Hippocampal formation (tissue), 2 donors: ENCODE measurements at places on chromosomes 16 and 17.

DNA sequence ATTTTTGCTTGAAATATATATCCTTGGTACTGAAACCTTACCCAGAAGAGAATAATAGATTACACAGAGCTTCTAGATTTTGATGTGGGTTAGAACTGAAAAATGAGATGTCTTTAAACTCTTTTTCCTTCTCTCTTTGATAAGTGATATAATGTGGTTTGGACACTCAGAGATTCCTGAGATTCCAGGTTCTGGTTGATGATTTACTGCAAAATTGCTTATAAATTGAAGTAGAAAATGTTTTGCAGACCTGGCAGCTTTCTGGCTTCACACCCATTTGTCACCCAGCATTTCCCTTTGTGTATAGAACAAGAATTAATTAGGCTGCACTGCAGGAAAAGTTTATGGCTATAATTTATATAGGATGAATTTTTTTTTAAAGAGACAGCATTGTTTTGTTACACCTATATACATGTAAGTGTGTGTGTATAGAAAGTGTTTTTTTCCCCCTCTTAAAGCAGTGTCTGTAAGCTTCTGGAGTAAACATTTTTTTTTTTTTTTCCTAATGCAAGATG, 23.5 kb downstream of the AATF start:
- DNase-seq, result no peak

GRCh38 chr16:67302970-67303369, 23.6 kb downstream of the KCTD19 start:
- no peak for DNase-seq

GRCh38 chr17:68432086-68432864, 25.0 kb downstream of the WIPI1 start:
- DNase-seq, result no peak

DNA sequence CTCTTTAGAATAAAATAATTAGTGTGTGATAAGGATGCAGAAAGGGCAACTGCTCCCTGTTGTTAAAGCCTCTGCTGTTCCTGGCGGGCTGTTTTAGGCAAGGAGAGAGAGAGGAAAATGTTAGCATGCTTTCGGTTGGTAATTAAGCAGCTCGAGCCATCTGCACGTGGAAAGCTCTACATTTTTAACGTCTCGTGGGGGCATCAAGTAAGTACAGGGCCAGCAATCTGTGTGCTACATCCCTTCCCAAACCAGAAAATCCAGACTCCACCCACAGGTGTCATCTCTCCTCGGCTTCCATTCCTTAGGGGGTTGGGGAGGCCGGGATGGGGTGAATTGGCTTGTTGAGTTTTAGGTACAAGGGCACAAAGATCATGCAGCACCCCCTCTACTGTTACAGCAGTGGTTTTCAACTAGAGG, 62.4 kb upstream of the MARCHF10 start:
- DNase-seq, result no peak

DNA sequence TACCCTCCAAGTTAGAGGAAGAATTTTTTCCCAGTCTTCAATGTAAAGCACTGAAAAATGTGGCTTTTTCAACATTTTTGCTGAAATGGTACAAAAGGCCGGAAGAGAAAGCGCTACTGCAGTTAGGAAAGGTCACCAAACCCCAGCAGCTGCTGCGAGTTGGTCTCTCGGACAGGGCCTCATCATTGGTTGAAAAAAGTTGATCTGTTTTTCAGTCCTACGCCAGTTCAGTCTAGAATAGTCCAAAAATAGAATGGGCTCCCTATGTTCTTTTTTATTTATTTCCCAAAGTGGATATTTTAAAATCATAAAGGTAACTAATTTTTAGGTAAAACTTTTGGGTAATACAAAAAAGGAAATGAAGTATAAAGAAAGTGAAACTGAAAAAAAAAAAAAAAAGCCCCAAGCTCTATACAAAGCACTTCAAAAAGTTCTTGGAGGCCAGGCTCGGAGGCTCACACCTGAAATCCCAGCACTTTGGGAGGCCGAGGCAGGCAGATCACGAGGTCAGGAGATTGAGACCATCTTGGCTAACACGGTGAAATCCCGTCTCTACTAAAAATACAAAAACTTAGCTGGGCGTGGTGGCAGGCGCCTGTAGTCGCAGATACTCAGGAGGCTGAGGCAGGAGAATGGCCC, 17.4 kb downstream of the ADAP2 start:
- DNase-seq, result no peak

DNA sequence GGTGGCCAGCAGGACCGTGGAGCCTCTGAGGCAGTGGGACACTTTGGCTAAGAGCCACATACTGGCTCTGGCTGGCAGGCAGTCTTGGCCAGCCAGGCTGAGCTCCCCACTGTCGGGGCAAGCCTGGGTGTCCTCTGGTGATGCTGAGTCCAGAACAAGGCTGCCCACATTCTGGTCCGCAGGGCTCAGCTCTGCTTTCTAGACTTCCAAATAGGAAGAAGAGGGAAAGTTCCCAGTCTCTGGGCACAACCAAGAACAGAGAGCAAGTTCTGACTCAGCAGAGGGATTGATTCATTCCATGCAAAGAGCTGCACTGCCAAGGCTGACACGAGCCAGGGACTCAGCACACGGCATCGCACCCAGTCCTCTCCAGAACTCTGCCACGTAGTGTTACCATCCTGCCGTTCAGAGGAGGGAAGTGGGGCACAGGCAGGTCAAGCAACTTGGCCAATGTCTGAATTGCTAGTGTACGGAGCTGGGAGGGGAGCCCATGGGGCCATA, 58.9 kb downstream of the NOS2 start:
- no peak for DNase-seq

DNA sequence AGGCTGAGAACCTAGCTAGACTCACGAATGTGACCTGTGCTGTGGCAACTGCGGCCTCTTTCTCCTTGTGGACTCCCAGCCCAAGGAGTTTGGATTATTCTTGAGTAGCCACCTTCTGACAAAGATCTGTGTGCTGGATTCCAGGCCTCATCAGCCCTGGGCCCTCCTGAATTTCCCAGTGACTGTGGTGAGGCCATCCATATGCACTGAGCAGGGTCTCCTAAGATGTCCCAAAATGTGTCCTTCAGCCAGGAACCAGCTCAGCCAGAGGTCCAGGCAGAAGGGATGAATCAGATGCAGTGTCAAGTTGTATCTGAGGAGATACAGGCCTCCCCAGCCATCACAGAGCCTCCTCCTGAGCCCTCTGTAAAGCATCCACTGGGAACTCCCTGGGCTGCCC, 124.5 kb downstream of the CCDC182 start:
- DNase-seq, result no peak

- no peak for DNase-seq
Measured at GRCh38 chr16:3388325-3388724, 12.5 kb downstream of the ZSCAN32 start.

- DNase-seq, result no peak
Measured at GRCh38 chr17:82483204-82483660, 24.7 kb downstream of the NARF start.

- DNase-seq, result no peak
Measured at GRCh38 chr17:39677542-39678339, 9.5 kb downstream of the PNMT start.

DNA sequence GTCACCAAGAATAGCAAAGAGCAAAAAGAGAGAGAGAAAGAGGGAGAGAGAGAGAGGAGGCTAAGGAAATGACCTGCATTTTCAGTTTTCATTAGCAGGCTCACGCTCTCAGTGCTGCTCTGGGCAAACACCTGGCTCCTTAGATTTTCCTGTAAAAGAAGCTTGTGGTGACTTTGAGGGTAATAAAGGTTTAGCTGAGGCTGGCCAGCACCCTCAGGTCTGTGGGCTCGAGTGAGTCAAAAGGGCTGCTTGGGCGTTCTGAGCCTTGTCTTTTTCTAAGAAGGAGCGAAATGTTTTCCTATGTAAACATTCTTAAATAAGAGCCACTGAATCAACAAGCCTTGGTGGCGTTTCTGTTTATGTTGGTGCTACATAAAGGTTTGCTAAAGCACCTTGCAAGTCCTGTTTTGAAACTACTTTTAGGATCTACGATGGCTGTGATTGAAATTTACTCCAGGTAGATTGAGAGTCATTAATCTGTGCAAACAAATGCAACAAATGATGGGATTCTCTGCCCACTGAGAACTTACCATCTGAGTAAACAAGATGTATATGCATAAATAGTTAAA, 38.8 kb downstream of the SHISA6 start:
- DNase-seq, result no peak

DNA sequence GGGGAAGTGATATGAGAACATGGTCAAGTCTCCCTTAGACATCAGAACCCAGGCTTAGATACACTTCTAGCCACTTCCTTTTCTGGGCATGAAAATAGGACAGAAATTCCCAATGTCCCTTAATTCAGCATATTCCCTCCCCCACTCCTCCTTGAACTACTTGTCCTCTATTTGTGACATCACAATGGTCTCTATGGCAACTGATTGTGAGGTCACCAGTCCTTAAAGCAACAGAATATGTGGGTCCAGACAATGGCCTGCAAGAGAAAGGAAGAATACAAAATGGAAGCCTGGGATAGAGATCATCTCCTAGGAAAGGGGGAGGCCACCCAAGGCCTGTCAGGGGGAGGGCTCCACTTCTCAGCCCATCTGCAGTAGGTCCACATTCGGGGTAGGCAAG, 6.7 kb upstream of the SEZ6 start:
- DNase-seq, result no peak

DNA sequence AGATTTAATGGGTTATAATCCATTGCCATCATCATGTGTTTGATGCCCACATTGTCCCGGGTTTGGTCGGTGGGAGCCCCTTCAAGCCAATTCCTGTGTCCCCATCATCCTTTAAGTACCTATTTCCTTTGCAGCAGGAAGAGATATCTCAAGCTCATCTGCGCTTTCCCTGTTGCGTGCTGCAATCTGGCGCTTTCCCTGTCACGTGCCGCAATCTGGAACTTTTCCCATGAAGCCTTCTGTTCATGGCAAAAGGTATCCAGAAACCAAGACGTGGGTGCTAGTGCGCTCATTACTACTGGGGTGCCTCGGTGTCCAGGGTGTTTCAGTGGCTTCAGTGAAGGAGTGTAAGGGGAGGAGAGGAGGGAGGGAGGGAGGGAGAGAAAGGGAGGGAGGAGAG, 174.6 kb upstream of the ZNF469 start:
- no peak for DNase-seq

GRCh38 chr17:66517336-66518009, 215.1 kb downstream of the PRKCA start:
- no peak for DNase-seq

- no peak for DNase-seq
Measured at GRCh38 chr17:37134050-37134449, 185.3 kb downstream of the AATF start.

- DNase-seq, result no peak
Measured at GRCh38 chr17:2034157-2034556, 4.2 kb downstream of the DPH1 start.

GRCh38 chr17:72515291-72516065, 394.7 kb downstream of the SOX9 start:
- DNase-seq, result no peak

DNA sequence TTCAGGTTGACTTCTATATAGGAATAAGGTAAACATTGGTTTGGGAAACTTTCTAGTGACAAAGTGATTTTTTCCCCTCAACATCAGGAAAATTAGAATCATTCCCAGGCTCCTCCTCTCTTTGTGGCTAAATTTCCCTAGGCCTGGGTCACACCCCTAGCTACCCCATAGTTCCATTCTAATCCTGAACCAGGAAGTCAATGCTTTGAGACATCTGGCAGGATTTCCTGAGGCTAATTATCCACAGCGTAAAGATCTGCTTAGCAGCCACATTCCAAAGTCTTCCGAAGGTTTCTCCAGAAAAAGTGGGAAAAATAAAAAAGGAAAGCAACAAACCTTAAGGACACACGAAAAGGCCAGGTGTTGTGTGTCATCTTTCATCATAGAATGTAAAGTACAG, 60.3 kb upstream of the CORO6 start:
- no peak for DNase-seq

GRCh38 chr16:78375055-78375679, 275.7 kb downstream of the WWOX start:
- no peak for DNase-seq

GRCh38 chr17:61403801-61404662, 4.4 kb downstream of the TBX2 start:
- no peak for DNase-seq

- DNase-seq, result no peak
Measured at GRCh38 chr17:76017481-76018339, 9.4 kb downstream of the EVPL start.

DNA sequence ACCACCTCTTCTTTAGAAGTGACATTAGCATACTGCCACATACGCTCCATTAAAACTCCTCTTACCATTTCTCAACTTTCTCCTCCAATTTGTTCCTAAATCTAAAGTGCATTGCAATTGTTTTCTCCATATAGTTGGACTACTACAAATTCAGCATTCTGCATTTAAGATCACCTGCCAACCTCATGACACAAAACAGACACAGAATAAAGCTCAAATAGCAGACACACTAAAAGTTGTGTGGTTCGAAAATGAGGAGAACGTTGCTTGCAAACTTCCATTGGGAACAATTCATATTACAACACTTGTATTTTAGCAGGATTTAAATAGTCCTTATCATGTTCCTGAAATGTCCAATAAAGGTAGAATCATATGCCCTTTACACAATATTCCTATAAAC, 14.5 kb downstream of the ARHGAP17 start:
- DNase-seq, result no peak

DNA sequence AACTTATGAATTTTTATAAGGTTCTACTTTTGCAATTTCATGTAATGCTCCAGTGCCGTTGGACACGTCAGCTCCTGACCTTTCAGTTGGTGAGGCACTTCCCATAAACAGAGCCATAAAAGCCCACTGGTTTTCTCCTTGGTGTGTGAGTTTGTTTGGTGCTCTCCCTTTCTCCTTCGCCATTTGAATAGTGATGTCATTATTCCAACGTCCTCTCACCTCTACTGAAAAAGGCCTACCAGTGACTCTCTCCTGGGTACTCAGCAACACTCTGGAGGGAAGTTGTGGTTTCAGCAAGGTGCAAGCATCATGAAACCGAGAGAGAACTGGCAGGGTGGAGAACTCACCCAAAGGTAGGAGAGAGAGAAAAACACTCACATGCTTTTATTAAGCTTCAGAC, 29.6 kb upstream of the HNF1B start:
- DNase-seq, result no peak

GRCh38 chr16:6153901-6154300, 1056.3 kb upstream of the EEF2KMT start:
- no peak for DNase-seq

- DNase-seq, result no peak
Measured at GRCh38 chr17:31314782-31315100, 887 bp upstream of the EVI2B start.

DNA sequence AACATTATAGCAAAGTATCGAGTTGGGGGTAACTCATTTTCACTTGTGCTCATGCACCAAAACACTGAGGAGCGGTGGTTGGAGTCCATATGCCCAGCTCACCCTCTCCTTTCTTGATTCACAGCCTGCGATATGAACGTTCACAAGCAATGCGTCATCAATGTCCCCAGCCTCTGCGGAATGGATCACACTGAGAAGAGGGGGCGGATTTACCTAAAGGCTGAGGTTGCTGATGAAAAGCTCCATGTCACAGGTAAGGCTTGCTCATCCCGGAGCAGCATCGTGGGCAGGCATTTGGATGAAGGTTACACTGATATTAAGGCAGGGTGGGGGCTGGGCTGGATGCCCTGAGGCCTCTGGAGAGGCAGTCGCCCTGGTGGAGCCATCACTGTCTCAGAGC, 189.7 kb upstream of the CACNG5 start:
- DNase-seq, result no peak
